Fibroblast of lung (primary cell): ENCODE measurements at places on chromosomes 13 and 19. TPM values are rescaled to one million over a fixed set of nuclear protein-coding genes. Genes with fewer than 3 reads are reported as not detected.

DNA sequence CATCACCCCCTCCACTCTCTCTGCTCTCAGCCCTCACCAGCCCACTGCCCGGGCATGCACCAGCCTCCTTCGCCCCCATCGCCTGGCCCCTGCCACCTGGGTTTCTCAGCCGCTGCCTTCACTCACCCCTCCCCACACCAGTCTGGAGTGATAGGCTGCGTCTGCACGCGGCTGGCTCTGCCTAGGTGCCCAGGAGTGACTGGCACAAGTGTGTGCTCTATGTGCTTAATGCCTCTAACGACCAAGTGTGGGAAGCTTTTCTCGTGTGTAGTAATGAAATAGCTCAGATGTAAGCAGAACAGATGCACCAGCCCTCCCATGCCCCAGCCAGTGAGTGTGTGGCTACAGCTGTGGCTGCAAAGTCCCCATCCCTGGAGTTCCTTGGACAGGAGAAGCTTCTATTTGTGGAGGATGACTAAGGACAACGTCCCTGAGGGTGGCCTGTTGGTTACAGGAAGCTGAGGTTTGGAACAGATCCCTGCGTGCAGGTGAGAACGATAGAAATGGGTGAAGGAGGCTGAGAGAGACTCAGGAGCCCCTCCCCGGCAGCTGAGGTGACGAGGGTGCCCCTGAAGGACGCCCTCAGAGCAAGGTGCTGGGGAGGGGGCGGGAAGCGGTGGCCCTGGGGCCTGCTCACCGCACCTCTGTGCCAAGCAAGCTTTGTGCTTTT, 35.6 kb downstream of the ATP11A start:
- no peak for DNase-seq

- peak; percentile 52 for DNase-seq
Measured at GRCh38 chr13:93305886-93306285, 79.3 kb downstream of the GPC6 start.

DNA sequence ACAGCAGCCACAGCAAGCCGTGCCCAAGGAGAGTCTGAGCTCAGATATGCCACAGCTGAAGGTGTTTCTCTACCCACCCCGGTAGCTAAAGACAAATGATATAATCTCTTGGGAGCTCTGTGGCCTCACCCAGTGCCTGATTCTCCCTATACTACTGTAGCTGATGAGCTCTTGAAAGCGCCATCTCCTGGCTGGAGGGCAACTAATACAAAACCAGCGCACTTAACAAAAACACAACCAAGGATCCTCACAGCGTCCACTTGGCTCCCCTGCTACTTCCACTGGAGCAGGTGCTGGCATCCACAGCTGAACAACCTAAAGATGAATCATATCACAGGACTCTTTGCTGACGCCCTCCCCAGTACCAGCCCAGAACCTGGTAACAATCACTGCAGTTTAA, 1212.0 kb downstream of the PCDH17 start:
- DNase-seq: no peak

GRCh38 chr19:32406161-32407003, 812 bp downstream of the DPY19L3 start:
- no peak for DNase-seq

DNA sequence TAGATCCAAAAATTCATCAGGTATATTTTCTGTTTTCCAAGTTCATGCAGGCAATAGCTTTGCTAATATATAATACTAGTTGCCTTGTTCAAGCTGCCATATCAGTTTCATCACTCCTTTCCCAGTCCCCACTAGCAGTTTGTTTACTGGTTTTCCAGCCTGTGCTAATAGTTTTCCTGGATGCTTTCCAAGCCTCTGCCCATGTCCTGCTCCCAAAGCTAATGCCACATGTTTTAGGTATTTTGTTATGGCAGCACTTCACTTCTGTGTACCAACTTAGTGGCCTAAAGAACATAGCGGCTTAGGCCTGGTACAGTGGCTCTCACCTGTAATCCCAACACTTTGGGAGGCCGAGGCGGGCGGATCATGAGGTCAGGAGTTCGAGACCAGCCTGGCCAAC, 28.1 kb upstream of the ZNF527 start:
- no peak for DNase-seq

SIAH3 gene
- not detected in 2 replicates for total RNA-seq

POMP gene
- 67.7 and 73.4 TPM in 2 replicates for total RNA-seq

DNA sequence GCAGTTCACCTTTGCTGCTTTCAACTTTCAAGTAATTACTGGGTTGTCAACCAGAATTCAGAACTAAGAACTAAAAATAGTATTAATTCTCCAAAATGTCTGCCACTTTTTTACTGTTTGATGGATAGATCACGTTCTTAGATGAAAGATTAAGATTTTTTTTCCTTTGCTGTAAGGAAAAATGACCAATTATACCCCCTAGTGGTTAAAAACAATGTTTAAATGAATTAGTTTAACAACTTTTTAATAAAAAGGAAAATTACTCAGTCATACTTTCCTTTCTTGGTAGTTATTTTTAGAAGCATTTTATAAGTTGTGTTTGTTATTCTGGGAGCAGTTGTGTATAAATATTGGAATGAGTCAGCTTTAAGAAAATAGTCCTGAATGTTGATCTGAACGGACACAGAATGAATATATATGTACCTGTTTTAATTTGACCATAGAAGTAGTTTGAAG, 4.6 kb downstream of the TM9SF2 start:
- peak; percentile 48 for DNase-seq

WDR88 gene
- total RNA-seq: under 0.01 TPM in 1 of 2 replicates, not detected in the other

DNA sequence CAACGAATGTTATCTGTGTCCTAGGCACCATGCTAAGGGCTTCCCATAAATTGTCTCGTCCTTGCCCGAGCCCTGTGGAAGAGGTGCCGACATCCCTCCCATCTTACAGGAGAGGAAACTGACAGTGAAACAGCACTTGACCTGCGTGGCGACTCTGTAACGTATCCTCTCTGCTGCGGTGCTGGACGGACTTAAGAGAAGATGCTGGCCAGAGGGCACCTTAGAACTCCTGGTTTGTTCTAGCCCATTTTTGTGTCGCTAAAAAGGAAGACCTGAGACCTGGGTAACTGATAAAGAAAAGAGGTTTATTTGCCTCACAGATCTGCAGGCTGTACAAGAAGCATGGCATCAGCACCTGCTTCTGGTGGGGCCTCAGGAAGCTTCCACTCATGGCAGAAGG, 68.6 kb downstream of the KCTD15 start:
- DNase-seq: no peak

- peak; percentile 57 for DNase-seq
Measured at GRCh38 chr13:93945621-93946020, 533.9 kb downstream of the DCT start.

DPF1 gene
- 0.50 and 0.51 TPM in 2 replicates for total RNA-seq

GRCh38 chr13:33730147-33730546, 87.8 kb upstream of the RFC3 start:
- no peak for DNase-seq

ALOX5AP gene
- 0.17 TPM in 1 of 2 replicates, not detected in the other for total RNA-seq

IGSF23 gene
- 0.26 and 0.33 TPM in 2 replicates for total RNA-seq

- DNase-seq: peak; percentile 68
Measured at GRCh38 chr19:2266183-2266993, 10.2 kb upstream of the JSRP1 start.

- no peak for DNase-seq
Measured at GRCh38 chr13:65653613-65654012, 1576.5 kb downstream of the PCDH9 start.

DNA sequence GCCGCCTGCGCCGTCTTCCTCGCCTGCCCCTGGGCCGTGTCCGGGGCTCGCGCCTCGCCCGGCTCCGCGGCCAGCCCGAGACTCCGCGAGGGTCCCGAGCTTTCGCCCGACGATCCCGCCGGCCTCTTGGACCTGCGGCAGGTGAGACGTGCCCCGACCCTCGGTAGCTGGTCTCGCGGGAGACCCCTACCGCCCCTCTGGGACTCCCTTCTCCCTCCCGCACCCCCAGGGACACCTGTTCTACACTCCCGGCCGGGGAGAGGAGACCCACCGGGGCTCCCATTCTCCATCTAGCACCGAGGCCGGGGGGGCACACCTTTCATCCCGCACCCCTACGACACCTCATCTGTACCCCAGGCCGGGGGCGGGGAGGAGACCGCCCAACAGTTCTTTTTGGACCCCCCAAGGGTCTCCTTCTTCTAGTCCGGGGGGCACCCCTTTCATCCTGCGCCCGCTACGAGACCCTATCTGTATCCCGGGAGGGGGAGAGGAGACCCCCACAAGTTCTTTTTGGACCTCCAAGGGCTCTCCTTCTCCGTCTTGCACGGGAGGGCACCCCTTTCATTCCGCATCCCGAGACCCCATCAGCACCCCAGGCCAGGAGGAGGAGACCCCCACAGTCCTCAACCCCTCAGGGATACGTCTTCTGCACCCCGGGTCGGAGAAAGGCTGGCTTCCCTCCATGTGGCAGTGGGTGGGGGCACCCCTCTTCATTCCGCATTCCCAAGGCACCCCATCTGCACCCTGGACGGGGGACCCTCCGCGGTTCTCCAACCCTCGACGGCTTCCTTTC, 533 bp downstream of the TNFSF9 start:
- DNase-seq: no peak

LMTK3 gene
- total RNA-seq: under 0.01 and 0.17 TPM in 2 replicates

PRKCG gene
- not detected in 2 replicates for total RNA-seq

JSRP1 gene
- total RNA-seq: not detected in 2 replicates

- no peak for DNase-seq
Measured at GRCh38 chr19:44553478-44554171, 24.1 kb upstream of the CEACAM20 start.

- DNase-seq: peak; percentile 20
Measured at GRCh38 chr13:46062185-46062584, 9.6 kb upstream of the ZC3H13 start.

- no peak for DNase-seq
Measured at GRCh38 chr13:79287939-79288795, 117.9 kb downstream of the RBM26 start.

GRCh38 chr13:44157606-44158005, 216.0 kb upstream of the SERP2 start:
- DNase-seq: peak; percentile 12

- no peak for DNase-seq
Measured at GRCh38 chr13:72342364-72342763, 385.1 kb downstream of the MZT1 start.

DNA sequence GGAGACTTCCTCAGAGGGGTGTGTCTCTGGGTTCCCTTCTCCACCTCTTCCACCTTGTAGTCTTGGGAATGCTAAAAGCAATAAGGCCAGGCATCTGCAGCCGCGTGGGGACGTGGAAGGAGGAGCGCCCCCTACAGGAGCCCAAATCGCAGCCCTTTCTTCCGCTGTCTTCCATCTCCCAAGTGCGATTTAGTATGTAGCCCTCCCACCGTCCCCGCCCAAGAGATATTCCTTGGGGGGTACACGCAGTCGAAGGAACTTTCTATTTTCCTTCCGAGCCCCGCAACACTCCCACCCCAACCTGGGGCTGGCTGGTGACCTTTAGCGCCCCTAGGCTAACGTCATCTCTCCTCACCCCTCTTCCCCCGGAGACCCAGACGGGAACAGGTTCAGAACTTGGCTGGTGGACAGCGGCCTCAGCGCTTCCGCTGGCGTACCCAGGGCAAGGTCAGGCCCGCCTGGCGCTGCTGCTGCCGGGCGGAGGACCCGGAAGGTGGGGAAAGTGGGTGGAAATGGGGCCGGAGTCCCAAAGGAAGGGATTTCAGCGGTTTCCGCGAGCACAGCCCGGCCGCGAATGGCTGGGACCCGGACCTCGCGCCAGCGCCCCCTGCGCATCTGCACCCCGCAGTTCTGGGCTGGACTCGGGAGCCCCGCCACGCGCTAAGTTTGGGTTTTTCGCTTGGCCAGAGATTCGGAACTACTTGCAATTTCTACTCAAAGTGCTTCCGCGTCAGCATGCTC, 2.1 kb upstream of the PCDH8 start:
- DNase-seq: peak; percentile 48

SMIM17 gene
- under 0.01 and 0.33 TPM in 2 replicates for total RNA-seq

TMEM150B gene
- total RNA-seq: not detected in 2 replicates

DNA sequence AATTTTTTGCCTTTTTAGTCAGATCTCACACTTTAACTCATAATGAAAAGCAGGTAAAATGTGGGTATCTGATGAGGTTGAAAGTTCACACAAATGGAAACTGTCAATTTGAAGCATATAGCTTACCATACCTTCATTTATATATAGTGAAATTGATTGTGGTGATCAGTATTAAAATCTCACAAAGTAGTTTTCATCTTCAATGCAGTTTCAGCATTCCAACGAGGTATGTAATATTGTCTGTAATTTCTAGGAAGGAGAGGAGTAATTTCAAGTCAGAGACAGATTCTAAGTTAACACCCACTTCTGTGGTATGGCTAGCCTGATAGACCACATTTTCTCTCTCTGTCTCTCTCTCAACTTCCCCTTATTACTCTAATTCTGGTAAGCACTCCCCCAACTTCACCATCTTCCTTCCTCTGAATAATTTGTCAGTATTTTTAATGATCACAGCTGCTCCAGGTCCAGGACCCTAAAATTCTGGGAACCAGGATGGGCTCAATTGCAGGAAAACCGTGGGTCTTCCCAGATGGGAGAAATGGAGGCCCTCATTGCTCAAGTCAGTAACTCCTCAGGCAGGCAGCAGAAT, 455.7 kb downstream of the FGF9 start:
- no peak for DNase-seq

DNA sequence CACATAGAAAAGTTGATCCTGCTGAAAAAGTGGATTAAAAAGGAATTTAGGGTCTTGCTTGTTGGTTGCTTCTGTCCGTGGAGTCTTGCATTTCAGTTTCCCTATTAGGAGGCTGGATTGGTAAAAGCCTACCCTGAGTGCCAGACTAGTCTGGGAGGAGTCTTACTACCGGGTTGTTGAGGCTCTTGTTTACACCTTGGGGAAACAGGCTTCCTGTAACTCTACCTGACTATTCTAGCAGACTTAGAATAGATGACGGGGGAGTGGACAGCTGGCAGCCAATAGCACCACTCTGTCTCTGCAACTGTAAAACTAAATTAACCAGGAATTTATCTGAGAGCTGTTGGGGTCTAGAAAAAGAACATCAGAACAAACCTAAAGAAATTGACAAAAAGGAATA, 11.3 kb upstream of the MPHOSPH8 start:
- no peak for DNase-seq

KCNRG gene
- total RNA-seq: 7.4 and 7.7 TPM in 2 replicates

- no peak for DNase-seq
Measured at GRCh38 chr19:4267901-4268815, 10.9 kb upstream of the SHD start.

- DNase-seq: peak; percentile 67
Measured at GRCh38 chr19:17348700-17349099, 11.3 kb downstream of the GTPBP3 start.
